ENCODE measurements at places on chromosomes 16 and 17.

DNA sequence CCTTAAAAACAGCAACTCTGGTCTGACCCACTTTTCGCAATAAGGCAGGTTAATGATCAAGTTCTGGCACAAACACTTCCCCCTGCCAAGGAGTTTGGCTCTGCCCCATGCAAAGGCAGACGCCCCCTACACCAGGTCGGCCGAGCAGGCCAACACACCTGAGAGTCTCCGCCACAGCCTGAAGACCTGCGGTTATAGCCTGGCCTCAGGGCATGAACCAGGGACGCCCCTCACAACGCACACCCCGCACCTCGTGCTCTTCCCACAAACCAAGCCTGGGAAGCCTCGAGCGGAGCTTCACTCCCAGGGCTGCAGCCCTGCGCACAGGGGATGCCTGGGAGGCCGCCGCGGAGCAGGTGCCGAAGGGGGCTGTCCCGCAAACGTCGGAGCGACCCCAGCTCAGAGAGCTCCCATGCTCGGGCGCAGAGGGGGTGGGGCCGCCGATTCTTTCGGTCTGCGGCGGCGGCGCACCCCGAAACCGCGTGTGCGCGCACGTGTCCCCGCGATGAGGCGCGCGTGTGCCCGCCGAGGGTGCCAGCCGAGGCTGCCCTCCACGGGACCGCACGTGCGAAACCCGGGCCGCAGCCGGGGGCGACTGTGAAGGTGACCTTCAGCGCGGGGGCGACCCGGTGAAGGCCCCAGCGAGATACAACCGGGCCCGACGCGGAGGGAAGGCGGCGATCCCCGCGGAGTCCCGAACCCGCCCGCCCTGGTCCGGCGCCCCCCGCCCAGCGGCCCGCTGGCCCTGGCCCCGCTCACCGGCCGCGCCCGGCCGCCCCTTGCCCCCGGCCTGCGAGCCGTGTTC is 559 bp downstream of the CLUH start:
- peak; percentile 46 for DNase-seq

GRCh38 chr17:17836250-17836817 is 452 bp downstream of the SREBF1 start:
- peak; percentile 88 for DNase-seq

DNA sequence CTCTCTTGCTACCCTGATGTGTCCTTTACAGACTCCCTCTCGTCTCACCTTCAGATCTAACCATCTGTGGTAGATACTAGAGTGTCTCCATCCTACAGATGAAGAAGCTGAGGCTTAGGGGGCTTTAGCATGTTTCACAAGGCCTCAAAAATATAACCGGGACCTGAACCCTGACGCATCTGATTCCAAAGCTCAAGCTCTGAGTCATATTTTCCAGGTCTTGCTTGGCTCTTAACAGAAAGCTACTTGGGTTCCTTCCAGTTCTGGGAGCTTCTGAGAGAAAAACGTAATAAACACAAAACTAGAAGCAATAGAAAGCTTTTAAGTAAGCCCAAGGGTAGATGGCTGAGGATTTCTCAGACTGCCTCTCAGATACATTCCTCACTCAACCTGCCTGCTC is 224.3 kb upstream of the EEF2KMT start:
- no peak for DNase-seq

- DNase-seq: no peak
These were observed 586 bp downstream of the UBALD2 start for GRCh38 chr17:76265624-76266243.

GRCh38 chr17:75262112-75262606 is 480 bp downstream of the MRPS7 start:
- DNase-seq: no peak

GRCh38 chr16:67176662-67177061 is 6.3 kb downstream of the NOL3 start:
- no peak for DNase-seq
